ENCODE measurements at places on chromosomes 16 and 17. TPM values are rescaled to one million over a fixed set of nuclear protein-coding genes. Genes with fewer than 3 reads are reported as not detected.

GRCh38 chr17:4900231-4901107 is 1.1 kb downstream of the C17orf107 start:
- DNase-seq: no peak

DNA sequence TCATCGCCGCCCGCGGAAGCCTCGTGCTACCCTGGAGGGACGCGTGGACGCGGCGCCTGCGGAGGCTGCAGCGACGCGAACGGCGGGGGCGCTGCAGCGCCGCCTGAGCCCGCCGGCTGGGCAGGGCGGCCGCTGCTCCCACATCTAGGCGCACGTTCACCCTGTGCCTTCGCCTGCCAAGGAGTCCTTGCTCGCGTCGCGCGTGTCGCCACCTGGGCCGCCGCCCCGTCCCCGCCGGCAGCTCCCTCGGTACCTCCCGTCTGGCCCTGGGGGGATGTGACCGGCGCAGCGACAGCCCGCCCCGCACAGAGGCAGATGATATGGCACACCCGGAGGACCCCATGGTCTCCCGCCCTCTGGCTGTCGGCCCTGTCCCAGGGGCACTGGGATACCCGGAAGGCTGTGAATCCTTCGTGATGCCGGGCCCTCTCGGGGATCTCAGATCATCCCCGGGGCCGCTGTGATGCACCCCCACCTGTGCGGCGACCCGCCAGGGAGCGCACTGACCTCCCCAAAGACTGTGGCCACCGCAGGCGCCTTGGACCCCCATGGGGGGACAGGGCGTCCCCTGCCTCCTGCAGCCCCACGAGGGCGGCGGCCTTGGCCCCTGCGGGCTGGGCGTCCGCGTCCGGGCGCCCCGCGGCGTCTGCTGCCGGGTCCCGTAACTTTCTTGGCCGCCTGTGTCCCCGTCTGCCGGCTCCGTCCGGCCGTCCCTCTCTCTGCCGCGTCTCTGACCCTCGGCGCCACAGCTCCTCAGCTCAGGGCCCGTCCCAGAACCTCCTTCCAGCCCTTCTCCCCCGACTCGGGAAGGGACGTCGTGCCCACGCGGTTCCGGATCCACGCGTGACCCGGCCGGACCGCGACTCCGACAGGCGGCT is 689 bp upstream of the TBC1D24 start:
- DNase-seq: no peak

GRCh38 chr16:49740256-49740655 is 115.7 kb downstream of the ZNF423 start:
- no peak for DNase-seq

DNA sequence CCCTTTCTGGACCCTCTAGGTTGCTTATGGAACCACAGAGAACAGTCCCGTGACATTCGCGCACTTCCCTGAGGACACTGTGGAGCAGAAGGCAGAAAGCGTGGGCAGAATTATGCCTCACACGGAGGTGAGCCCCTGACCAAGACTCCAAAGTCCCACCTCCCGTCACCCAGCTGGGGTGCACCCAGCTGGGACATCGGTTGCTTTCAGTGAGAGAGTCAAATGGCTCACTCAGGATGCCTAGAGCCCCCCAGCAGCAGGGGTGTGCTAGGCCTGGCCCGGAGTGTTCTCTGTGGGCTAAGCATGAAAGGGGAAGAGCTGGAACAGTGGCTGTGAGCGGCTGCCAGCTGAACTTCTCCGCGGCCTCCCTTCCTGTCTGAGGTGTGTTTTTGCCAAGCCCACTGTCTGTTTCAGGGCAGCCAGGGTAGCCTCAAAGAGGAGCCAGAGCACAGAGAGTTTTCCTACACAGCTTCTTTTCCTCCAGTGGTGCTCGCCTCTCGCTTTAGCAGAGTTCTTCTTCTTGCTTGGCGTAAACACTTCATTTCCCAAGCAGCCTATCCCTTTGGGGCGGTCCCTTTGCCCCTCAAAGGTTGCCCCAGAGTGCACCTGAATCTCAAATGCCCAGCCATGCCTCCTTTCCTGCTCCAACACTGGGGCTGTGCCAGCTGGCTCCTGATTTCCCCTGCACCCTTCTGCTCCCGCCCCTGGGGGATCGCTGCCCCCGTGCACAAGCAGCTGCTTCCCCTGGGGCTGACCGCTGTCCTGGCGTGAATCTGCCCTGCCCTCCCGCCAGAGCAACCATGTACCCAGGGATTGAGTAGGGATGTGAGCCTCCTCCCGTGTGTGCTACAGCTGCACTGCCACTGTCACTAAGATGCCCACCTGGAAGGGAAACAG is 2.6 kb upstream of the CHAD start:
- DNase-seq: no peak

DNA sequence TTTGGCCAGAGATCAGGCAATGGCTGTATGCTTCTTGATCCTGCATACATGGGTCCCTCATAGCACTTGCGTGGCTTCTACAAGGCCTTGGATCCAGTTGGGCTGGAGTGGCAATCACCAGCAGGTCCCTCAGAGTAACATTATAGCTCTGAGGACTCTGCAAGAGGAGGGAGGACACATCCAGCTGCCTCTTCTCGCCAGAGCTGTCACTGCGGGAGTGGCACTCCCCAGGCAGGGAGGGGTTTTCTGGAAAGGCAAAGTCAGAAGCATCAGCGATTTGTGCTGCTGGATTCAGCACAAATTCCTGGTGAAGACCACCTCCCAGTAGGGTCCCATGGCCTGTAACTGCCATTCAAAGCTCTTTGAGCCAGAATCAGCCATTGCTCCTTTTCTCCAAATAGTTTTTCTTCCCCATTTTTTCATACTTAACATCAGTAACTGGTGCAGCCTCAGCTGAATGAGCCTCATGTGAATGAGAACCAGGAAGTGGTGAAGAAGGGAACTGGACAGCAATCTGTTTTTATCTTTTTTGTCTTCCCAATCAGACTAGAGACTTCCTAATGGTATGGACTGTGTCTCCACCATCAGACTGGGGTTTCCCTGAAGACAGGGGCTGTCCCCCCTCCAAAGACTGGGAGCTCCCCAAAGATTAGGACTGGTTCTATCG is 40.6 kb upstream of the HOXB13 start:
- DNase-seq: no peak

DNA sequence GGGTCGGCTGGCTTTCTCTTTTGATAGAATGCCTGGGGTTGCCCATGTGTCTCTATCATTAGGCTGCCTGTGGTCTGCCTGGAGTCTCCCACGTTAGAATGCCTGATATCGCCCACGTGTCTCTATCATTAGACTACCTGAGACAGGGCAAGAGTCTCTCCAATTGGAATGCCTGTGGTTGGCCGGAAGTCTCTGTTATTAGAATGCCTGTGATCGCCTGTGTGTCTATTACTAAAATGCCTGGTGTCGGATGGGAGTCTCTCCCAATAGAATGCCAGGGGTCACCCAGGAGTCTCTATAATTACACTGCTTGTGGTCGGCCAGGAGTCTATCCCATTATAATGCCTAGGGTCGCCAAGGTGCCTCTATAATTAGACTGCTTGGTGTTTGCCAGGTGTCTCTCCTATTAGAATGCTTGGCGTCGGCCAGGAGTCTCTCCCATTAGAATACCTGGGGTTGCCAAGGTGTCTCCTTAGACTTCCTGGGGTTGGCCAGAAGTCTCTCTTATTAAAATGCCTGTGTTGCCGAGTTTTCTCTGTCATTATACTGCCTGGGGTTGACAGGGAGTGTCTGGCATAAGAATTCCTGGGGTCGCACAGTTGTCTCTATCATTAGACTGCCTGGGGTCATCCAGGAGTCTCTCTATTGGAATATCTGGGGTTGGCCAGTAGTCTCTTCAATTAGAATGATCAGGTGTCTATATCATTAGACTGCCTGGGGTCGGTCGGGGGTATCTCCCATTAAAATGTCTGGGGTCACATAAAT is 2272.8 kb downstream of the TP53TG3F start:
- DNase-seq: no peak

DNA sequence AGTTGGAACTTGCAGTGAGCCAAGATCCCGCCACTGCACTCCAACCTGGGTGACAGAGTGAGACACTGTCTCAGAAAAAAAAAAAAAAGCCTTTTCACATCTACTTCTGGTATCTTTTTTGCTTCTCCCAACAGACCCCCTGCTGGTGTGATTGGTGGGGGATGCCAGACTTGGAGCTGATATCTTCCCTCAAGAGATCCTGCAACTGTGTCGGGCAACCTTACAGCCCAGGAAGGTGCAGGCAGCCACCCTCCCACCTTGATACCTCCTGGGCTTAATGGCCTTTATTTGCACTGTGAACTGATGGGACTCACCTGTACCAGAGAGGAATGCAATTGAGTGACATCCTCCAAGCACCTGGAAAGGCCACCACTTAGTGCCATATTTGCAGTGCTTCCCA is 142.3 kb downstream of the RGS9 start:
- no peak for DNase-seq

GRCh38 chr16:53597776-53598175 is 94.8 kb upstream of the AKTIP start:
- DNase-seq: no peak

GRCh38 chr16:78929841-78930240 is 670.7 kb downstream of the MAF start:
- no peak for DNase-seq

GRCh38 chr16:10181196-10182162 is 749 bp downstream of the GRIN2A start:
- peak; percentile 45 for DNase-seq

DNA sequence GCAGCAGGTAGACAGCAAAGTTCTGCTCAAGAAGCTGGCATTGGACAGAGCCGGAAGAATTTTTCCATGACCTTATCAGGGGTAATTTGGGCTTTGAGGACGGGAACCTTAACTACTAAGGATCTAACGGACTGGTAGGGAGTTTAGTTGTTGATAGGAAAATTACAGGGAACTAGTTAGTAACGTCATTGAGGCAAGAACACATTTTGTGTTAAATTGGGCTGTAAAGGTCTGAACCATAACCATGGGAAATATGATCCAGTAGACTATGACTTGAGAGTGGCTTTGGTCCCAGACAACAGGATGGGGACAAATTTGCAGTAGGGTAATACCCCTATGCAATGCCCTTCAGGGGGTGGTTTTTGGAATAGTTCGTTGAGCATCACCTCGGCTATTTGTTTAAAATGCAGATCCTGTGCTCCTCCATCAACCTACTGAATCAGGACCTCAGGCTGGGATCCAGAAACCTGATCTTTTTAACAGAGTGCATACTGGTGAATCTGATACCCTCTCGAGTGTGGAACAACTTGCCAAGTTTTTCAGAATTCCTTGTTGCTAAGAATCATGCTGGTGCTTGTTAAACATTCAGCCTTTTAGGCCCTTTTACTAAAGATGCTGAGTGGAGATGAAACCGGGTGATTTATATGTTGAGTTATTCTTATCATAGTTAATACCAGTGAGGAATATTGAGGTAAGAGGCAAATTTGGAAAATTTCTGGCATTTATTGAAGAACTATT is 255.1 kb downstream of the MAP2K6 start:
- no peak for DNase-seq

DNA sequence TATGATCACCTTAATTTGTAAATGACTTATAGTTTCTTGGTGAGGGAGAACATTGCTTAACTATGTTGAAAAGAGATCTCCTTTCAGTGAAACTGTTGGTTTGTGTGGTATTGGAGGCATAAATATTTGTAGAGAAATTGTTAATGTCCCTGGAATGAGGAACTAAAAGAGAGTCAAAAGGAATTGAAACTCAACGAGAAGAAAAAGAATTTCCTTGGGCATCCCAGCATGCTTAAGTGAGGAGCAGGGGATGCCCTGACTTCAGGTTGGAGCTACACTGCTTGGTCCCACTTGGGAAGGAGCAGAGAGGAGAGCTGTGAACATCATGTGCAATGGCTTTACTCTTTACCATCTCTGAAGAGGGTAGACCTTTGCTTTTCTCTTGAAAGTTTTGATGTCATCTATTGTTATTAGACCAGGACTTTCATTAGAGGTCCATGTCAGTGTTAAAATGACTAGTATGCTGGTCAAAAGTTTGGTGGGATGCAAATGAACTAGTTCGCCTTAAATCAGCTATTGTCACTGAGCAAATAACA is 21.7 kb downstream of the KRT23 start:
- no peak for DNase-seq

DNA sequence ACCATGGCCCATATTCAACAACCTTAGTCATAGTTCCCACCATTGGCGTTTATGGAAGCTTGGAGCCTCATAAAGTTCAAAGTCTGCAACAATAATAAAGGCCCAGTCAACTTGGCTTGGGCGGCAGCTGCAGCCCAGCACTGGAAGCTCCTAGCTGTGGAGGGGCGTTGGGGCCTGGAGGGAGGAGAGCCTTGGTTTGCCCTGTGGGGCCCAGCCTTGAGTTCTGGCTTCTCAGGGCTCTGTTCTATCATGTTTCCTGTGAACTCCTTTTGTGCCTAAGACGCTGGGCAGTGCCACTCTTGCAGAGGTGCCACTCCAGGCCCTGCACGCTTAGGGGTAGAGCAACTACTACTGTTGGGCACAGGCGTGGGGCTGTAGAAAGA is 927 bp upstream of the ENGASE start:
- no peak for DNase-seq

DNA sequence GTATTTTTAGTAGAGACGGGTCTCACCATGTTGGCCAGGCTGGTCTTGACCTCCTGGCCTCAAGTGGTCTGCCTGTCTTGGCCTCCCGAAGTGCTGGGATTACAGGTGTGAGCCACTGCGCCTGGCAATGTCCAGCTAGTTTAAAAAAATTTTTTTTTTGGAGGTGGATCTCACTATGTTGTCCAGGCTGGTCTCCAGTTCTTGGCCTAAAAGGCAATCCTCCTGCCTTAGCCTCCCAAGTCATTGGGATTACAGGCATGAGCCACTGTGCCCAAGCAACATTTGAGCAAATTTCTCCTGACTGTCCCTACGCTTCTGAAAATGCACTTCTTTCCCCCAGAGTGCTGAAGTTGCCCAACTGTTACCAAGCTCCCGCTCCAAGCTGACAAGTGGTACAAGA is 8.0 kb downstream of the MAP3K14 start:
- DNase-seq: no peak

GRCh38 chr16:6103561-6103960 is 1006.0 kb upstream of the EEF2KMT start:
- no peak for DNase-seq

- DNase-seq: no peak
Measured at GRCh38 chr17:82600731-82601446, 47.4 kb downstream of the WDR45B start.

Gene PPY
- 1.5 TPM for polyA plus RNA-seq

Gene KRT28
- not detected for polyA plus RNA-seq

Gene TPSG1
- polyA plus RNA-seq: 0.60 TPM

Gene RGS9
- polyA plus RNA-seq: 14.3 TPM

Gene ZACN
- 21.3 TPM for polyA plus RNA-seq

Gene TP53TG3
- not detected for polyA plus RNA-seq

Gene KRTAP4-9
- not detected for polyA plus RNA-seq

Gene RASD1
- 1.5 TPM for polyA plus RNA-seq

Gene VPS35
- polyA plus RNA-seq: 167 TPM

Gene C17orf113
- polyA plus RNA-seq: 4.6 TPM

Gene MYH8
- polyA plus RNA-seq: 4.3 TPM
